CD4-positive, alpha-beta T cell treated with Interleukin-17A for 4 hours (primary cell): ENCODE measurements at places on chromosomes 16 and 17.

DNA sequence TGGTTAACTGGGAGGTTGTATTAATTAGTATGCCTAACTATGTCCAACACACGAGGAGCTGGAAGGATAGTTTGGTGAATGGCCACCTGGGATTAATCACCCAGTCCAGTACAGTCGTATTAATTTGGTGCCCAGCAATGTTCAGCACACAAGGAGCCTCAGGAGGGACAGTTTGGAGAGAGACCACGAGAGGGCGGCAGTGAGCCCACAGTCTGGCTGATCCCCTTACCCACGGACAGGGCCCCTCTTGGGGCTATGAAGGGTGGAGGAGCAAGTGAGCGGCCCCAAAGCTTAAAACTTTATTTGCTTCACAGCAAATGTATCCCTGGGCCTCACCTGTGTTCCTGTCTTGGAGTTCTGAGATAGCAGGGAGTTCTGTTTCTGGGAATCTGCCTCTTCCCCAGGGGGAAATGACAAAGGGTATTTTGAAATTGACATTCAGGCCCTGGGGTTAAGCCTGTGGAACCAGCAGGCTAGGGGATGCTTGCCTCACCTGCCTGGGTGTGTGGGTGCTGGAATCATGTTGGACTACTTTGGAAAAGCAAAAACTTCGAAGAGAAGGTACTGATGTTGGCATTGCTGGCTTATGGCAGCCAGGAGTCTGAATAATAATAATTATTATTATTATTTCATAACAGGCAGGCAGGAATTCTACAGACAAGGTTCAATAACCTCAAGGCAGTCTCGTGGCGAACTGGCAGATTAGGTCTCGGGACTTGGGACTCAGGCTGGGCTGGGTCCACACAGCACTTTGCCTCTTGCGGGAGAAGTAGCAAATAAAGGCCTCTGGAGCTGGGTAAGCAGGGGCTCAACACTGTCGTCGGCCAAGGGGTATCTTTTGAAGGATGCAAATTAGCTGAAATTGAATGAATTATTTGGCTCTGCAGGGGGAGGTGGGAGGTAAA lies 227.6 kb upstream of the ASIC2 start:
- DNase-seq, result peak; percentile 43

GRCh38 chr17:77999413-78000173 lies 41.1 kb downstream of the TNRC6C start:
- DNase-seq, result no peak

DNA sequence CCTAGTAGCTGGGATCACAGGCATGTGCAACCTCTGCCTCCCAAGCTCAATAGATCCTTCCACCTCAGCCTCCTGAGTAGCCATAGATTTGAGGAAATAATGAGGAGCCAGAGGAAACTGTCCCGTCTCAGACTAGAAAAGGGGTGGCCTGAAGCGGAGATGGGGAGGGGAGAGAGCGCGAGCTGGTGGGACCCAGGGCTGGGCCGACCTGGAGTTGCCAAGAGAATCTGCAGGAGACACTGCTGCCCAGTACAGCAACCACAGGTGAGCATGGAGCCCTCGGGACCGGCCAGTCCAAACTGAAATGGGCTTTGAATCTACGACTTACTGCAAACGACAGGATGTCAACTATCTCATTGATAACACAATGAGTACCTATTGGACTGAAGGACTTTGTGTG lies 24.3 kb downstream of the CD300A start:
- DNase-seq, result no peak

DNA sequence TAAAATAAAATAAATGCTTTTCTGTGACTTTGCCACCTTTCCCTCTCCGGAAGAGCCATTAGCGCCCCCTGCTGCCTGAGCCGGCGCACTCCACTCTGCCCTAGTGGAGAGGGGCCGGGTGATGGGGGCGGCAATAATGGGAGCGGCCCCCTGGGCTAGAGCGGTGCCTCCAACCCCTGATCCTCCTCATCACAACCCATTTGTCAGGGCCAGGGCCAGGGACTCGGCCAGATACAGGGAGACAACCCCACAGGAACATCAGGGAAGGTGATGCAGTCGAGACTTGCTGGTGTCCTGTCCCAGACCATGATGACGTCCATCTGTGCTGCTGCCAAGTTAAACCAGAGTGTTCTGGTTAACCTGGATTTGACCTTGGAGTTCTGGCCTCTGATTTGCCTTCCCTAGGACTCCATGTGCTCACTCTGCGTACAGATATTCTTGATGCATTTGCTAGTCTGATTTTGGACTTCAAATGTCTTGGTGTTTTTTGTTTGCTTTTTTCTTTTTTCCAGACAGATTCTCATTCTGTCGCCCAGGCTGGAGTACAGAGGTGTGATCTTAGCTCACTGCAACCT lies 46.1 kb upstream of the BPTF start:
- peak; percentile 48 for DNase-seq

- DNase-seq, result peak; percentile 67
Observed at GRCh38 chr17:49224198-49224996, 6.2 kb downstream of the PHOSPHO1 start.

- no peak for DNase-seq
Observed at GRCh38 chr17:29577001-29577370, 8.5 kb downstream of the TP53I13 start.

DNA sequence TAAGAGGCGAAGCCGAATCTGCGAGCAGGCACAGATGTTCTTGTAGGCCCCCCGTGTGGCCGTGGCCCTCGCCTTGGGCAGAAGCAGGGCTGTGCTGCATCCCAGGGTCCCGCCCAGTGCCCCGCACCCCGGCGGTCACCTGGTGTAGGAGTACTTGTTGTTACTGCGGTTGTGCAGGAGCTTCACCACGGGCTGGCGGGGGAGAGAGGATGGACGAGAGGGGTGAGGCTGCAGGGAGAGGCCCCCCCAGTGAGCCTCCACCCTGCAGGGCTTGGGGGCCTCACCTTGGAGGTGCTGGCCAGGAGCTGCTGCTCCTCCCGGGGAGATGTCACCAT lies 11.4 kb downstream of the ASPHD1 start:
- no peak for DNase-seq

DNA sequence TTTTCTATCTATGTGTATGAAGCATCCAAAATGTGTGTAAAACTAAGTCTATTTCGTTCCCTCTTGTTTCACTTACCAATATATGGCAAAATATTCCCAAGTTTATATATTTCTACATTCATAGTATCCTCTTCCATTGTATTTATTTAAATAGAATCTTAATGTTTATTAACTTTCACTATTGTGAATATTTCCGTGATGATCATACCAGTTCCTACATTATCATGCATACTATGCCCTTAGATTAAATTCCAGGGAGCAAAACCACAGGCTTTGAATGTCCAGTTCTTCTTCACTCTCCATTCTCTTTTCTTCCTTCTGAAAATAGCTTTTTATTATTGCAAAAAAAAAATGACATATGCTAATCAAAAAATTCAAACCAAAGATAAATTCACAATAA lies 4.0 kb downstream of the MAP2K6 start:
- no peak for DNase-seq

- no peak for DNase-seq
Observed at GRCh38 chr16:19967963-19968362, 83.3 kb upstream of the GPRC5B start.
